ENCODE measurements at places on chromosomes 1 and 21.

DNA sequence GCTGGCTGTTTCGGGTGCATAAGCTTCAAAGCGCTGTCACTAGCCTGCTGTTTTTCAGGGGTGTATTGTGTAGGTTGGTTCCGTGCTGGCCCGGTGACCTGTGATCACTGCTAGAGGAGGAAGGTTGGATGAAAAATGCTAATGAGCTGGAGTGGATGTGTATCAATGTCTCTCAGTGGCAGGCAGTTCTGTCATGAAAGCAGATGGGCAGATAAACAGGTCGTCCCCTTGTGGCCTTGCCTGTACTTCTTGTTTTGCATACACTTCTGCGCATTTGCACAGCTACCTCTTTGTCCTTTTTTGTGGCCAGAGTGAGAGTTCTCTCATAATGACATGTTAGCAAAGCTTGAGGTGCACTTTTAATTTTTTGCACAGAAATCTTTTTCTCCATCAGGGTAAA is 2.9 kb downstream of the SELENON start:
- DNase-seq, result no peak

GRCh38 chr1:15328351-15329103 is 81.2 kb upstream of the EFHD2 start:
- DNase-seq, result no peak

DNA sequence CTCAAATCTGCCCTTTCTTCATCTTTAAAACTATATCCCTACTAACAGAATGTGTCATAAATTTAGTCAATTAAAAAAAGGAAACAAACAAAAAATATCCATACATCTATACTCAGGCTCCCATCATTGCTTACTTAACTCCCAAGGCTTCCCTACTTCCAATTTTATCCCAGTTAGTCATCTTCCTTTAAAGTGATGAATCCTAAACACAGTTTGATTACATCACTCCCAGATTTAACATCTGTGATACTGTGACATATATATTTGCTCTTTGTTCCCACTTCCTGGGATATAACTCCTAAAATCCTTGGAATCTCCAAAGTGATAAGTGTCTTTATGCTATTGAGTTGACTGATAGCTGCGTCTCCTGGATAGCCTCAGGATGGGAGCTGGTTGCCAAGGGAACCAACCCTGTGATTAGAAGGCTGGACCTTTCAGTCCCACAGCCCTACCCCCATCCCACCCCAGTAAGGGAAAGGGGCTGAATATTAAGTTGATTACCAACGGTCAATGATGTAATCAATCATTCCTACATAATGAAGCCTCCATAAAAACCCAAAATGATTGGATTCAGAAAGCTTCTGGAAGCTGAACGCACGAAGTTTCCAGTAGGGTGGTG is 21.6 kb downstream of the GLMN start:
- DNase-seq, result no peak

DNA sequence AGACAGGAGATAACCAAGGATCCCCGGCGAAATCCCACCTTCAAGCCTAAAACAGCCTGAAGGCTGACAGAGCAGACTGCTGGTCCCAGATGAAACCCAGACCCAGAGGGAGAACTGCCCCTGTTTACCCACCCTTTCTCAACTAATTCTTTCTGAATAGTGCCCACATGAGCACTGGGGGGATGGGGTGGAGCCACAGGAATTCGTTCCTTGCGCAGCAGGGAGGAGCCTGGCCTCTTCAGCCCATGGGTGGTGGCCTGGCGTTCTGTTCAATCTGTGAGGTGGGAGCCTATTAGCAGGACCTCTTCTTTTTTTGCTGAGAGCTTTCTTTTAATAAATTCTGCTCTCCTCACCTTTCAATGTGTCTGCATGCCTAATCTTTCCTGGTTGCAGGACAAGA is 6.6 kb upstream of the AK5 start:
- no peak for DNase-seq

DNA sequence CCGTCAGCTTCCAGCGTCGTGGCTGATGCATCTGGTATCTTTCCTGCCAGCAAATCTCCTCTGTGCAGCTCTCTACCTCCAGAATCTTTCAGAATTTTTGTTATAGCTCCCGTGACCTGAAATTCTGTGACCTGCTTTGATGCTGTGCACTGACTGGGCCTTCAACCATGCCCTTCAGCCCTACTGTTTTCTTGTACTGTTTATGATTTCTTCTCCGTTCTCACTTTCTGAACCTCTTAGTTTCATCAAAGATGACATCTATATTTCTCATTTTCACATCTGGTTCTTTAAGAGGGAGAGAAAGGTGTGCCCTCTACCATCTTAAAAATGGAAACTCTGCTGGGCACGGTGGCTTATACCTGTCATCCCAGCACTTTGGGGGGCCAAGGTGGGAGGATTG is 5.7 kb downstream of the PRDM15 start:
- no peak for DNase-seq

DNA sequence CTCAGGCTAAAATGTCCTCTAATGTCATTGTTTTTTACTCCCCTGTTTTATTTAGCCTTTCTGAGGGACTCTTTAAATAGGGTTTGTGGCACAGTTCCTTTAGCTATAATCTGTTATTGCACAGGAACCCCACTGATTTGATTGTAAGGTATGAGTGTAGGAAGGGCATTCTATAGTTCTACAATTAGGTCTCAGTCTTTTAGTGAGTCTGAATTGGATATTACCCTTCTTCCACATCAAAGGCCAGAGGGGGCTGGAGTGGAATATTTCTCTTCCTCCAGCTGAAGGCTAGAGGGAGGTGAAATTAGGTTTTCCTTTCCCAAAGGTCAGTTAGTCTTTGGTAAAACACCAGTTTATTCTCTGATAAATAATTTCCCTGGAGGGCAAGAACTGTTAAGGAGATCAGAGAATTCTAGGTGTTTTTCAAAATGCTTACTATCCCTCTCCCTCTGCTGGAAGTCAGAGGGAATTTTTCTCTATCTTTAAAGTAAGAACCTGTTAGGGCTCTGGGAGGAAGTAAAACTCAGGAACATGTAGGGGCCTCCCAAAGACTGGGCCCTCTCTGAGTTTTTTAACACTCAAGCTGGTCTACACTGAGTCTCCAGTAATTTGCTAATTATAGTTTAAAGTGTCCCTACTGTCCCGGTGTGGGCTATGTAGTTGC is 176.3 kb upstream of the ZNHIT6 start:
- no peak for DNase-seq

GRCh38 chr1:150259758-150260669 is 2.4 kb downstream of the CA14 start:
- DNase-seq, result no peak
